ENCODE measurements at places on chromosomes 6 and 20.

- DNase-seq = no peak
Observed at GRCh38 chr6:65790666-65791065, 83.6 kb upstream of the EYS start.

GRCh38 chr20:56163806-56164205, 84.7 kb upstream of the MC3R start:
- no peak for DNase-seq

GRCh38 chr6:19035461-19036195, 648.5 kb downstream of the RNF144B start:
- DNase-seq = no peak

GRCh38 chr20:24585796-24586522, 116.5 kb downstream of the SYNDIG1 start:
- DNase-seq = no peak

GRCh38 chr6:109486068-109486467, 3.0 kb upstream of the ZBTB24 start:
- no peak for DNase-seq

GRCh38 chr6:117515326-117515725, 32.9 kb downstream of the DCBLD1 start:
- no peak for DNase-seq

DNA sequence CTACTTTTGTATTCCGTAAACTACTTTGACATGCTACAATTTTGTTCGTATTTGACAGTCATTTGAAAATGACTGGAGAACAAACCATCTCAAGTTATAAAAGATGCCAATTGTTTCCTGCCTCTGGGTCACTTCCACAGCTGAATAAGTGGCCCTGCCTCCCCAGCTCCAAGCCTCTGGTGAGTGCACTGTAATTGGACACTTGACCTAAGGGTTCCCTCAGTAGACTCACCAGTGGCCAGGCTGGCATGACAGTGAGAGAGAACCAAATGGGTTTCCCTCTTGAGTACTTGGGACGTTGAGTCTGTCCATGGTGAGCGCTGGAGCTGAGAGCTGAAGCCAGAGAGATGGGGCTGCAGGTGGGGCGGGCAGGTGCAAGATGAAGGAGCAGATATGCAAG, 57.1 kb downstream of the SLC35D3 start:
- DNase-seq = no peak

GRCh38 chr6:66986940-66987339, 1279.9 kb upstream of the EYS start:
- DNase-seq = no peak

GRCh38 chr20:50425076-50425475, 85.1 kb upstream of the PTPN1 start:
- no peak for DNase-seq
